ENCODE measurements at places on chromosomes 4 and X.

DNA sequence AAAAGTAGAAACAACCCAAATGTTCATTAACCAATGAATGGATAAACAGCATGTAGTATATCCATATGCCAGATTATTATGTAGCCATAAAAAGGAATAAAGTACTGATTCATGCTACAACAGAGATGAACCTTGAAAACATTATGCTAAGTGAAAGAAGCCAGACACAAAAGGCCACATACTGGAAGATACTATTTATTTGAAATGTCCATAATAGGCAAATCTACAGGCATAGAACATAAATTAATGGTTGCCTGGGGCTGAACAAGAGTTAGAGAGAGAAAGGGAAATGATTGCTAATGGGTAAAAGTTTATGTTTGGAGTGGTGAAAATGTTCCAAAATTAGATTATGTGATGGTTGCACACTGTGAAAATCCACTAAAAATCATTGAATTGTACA, 44.4 kb downstream of the IL13RA2 start:
- no peak for DNase-seq

DNA sequence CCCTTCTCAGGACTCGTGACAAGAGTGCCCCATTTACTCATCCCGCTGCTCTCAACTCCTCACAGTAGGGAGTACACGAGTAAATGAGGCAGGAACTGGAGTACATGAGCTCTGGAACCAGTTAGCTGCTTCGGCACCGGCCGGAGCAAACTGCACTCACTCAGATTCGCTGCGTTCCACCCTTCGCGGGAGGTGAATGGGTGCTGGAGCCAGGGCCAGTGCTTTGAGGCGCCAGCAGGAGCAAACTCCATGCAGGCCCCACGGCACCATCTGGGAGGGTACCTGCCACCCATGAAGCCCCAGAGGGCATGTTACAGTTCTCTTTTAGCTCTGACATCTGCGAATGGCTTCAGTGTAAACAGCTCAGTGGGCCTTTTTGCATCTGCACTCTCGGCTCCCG, 315.5 kb upstream of the GK2 start:
- no peak for DNase-seq

- DNase-seq, result no peak
These were observed 173.4 kb downstream of the DCTD start for GRCh38 chr4:182743815-182744214.

- no peak for DNase-seq
These were observed 149.4 kb upstream of the KLF3 start for GRCh38 chr4:38514465-38515146.

DNA sequence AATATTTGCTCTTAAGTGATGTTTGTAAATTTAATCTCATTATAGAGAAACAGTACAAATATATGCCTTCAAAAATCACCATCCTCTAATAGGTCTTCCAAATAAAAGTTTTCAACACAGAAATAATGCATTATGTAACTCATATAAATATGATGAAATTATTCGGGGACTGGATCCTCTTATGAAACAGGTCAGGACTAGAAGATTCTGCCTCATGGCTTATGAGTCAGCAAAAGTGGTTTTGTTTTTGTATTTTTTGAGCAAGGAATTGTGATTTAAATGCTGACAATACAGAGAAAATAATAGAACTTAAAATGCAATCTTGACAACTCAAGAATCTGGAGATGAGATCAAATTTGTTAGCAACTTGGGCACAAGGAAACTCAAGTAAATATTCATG, 179.7 kb upstream of the NDP start:
- DNase-seq, result no peak

- no peak for DNase-seq
These were observed 100.9 kb upstream of the NR3C2 start for GRCh38 chr4:148542922-148543623.

DNA sequence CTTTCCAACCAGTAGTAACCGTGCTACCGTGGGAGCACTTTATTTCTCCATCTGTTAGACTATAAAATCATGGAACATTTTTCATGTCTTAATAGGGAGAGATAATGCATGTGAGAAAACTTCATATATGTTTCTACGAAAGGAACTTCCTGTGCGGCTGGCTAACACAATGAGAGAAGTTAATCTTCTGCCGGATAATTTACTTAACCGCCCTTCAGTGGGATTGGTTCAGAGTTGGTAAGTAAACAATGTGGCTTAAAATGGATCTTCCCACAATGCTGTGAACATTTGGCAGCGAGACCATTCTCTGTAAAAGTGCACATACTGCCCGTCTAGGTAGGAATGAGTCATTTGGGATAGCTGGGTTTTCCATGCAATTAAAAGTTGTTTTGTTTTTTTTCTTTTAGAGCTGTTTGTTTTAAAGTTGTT, 29.6 kb downstream of the PDK3 start:
- no peak for DNase-seq

DNA sequence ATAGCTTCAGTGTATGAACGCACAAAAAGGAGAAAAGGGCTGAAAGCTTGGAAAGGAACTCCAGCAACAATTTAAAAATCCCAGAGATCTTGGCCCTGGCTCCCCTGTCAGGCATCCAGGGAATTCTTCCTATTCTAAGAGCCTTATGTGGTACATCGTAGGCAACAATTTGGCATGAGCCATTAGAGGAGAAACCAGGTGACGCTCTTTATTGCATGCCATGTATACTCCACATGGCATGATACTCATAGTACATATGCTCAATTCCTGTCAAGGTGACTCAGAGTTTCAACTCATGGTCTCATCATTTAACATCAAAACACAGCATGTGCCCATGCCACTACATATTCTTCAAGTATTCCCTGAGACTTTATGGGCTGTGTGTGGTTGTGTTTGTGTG, 191.3 kb downstream of the OR13H1 start:
- no peak for DNase-seq

DNA sequence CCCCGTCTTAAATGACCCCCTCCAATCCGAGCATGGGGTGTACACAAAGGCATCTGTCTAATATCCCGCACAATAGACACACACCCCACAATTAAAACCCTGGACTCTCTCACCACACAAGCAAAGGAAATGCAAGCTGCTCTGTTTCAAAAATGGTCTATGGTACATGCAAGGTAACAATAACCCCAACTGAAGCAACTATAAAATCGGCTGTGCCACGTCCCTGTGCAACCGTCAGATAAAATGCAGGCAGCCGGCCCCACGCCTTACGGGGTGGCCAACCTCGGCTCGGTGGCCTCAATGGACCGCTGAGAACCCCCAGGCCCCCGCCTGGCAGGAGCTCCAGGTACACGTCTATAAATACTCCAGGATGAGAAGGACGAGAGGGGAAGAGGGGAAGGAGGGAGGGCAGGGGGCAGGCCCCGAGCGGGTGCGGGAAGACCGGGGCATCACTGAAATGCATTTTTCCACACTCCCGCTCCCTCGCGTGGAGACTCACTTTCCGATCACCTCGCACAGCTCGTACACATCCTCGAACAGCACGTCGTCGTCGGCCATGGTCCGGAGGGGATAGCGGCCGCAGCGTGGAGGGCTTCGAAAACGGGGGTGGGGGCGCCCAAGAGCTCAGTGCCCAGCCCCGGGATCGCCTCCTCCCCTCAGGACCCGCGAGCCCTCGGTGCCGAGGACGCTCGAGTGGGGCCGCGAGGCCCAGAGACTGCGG, 763 bp downstream of the CASK start:
- no peak for DNase-seq

DNA sequence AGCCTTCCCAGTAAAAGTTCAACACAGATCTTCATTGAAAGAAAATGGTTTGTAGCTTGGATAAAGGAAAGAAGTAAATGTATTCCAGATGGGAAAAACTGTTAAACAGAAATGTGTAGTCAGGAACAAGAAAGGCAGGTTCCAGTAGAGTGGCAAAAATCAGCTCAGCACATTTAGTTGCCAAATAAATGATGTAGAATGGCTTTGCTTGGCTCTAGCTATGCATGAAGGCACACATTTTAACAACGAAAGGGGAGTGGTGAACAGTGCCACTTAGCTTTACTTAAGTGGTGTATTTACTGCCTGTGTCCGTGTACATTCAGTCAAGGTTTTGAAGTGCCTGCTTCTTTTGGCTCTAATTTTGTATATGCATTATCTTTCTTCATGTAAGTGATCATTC, 644.5 kb upstream of the ATOH1 start:
- no peak for DNase-seq

DNA sequence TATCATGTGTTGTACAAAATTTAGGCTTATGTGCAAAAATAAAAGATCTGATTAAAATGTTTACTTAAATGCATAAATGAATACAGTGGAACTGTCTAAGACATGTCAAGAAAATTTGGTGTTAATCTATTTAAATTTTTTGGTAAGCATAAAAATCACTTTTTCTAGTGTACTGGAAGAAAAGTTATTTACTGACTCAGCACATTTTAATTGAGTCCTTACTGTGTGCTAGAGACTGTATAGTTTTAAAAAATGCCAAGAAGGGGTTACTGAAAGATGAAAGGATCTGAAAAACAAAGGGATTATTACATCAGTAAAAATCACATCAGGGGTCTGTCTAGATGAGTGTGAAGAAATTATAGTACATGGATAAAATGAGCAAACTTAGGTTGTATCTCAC, 60.6 kb downstream of the RAPGEF2 start:
- no peak for DNase-seq

GRCh38 chrX:154040863-154041262, 21.2 kb upstream of the IRAK1 start:
- no peak for DNase-seq

DNA sequence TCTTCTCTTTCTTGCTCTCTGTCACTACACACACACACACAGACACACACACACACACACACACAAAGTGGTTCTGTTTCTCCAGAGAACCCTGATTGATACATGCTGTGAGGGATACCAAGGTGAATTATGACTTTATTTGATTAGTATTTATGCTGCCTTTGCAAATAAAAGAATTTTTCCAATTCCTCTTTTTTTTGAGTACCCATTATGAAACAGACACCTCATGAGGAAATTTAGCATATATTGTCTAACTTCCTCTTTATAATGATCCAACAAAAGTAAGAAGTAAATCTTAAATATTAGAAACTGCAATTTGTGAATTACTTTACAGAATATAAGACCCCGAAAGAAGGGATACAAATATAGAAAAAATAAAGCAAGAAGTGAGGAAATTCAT, 14.3 kb upstream of the RAB28 start:
- no peak for DNase-seq

GRCh38 chr4:142160509-142160908, 524.1 kb downstream of the IL15 start:
- no peak for DNase-seq

- DNase-seq, result no peak
These were observed 33.8 kb downstream of the OTUD6A start for GRCh38 chrX:70096052-70096451.

DNA sequence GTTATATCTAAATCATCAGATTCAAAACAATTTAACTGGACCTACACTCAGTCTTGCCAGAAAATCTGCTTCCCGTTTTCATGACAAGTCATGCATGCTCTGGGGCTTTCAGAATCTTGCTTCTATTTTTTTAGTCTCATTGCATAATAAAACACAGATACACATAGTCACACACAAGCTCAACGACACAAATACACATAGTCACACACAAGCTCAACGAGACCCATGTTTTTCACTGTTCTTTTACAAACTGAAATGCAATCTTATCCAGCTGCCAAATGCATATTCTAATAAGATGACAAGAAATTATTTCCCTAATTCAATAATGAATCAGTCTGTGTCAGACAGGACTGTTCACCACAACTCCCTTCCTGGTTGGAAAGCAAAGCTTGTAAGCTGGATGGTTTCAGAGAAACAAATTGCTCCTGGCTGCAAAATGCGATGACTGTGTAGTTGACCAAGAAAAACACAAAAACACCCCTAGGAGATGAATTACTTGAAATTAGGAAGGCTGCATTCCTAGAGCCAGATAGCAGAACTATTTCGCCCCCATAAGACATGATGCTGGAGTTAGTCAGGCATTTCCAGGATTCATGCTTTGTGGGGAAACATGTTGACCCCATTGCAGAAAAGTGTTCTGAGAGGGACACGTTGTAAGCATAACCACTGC, 208.7 kb downstream of the CHIC2 start:
- DNase-seq, result no peak

DNA sequence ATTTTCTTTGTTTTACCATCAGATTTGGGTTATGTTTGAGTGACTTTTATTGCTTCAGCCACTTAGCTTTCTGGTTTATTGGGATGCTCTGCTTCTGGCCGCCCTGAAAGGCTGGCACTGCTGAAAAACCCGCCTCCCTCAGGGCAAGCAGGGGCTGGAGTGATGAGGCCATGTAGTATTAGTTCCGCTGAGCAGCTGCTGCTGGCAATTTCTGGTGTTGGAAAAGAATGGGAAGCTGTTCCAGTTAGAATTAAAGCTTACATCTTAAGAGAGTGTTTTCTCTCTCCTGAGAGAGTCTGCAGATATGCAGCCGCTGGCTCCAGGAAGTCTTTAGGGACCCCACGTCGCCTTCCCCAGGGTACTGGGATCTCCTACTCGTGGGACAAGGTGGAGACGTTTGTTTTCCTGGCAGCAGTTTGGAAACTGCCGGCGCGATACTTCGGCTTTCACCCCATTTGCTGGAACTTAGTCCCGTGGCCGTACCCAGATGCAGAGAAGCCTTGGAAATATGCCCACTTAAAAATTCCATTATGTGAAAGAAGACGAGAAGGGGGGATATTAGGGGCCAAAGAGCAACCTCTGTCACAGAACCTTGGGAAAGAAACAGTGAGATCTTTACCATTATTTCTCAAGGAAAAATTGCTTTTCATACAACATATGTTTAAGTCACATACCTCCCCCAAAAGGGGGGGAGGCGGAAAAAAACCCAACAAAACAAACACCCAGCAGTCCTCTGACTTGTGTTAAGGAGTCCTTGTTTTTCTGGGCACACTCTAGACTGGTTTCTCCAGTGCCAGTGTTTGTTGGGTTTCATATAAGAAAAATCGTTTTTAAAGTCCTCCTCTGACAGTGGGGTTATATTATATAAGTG, 72.6 kb downstream of the TMEM131L start:
- peak; percentile 3 for DNase-seq

DNA sequence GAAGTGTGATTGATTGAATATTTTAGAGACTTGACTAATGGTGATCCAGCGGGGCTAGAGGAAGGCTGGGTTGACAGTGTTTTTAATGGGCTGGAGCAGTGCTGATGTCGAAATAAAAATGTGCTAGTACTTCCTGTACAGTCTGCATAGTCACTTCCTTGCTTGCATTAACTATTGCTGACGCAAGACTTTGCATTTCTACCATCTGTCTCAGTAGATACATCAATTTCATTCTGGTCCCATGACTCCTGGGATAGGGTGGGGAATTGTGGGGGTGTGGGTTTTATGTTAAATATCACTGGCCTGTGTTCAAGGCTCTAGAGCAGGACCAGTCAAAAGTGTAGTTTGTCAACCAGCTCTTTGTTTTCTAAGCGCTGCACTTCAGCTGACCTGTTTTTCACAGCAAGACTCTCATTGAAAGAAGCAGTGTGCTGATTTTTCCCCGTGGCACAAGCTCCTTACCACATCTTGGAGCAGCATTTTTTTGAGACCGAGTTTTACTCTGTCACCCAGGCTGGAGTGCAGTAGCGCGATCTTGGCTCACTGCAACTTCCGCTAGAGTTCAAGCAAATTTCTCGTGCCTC, 35.2 kb upstream of the PHEX start:
- no peak for DNase-seq

- no peak for DNase-seq
These were observed 104.4 kb upstream of the ARHGAP24 start for GRCh38 chr4:85370400-85371032.

GRCh38 chrX:150408561-150408960, 45.4 kb downstream of the MAMLD1 start:
- DNase-seq, result no peak

- DNase-seq, result no peak
These were observed 53.4 kb upstream of the ZCCHC13 start for GRCh38 chrX:74250574-74250973.

- DNase-seq, result peak; percentile 3
These were observed 7.0 kb downstream of the MTM1 start for GRCh38 chrX:150575419-150575814.

All from stimulated activated naive CD4-positive, alpha-beta T cell (primary cell).